ENCODE measurements at places on chromosomes 2 and 18. TPM values are rescaled to one million over a fixed set of nuclear protein-coding genes. Genes with fewer than 3 reads are reported as not detected.
A peak's percentile ranks its signal among the peaks of the same experiment; 100 is the strongest.

- no peaks in the 10 kb centered on the region for H3K27me3 ChIP-seq
- H3K4me3 ChIP-seq: no peak overlapping the region
- no peaks in the 10 kb centered on the region for H3K36me3 ChIP-seq
- H3K4me1 ChIP-seq: no peaks in the 10 kb centered on the region
- H3K27ac ChIP-seq: no peak overlapping the region
Observed at GRCh38 chr2:129396980-129397599, 582.4 kb upstream of the RAB6C start.

DNA sequence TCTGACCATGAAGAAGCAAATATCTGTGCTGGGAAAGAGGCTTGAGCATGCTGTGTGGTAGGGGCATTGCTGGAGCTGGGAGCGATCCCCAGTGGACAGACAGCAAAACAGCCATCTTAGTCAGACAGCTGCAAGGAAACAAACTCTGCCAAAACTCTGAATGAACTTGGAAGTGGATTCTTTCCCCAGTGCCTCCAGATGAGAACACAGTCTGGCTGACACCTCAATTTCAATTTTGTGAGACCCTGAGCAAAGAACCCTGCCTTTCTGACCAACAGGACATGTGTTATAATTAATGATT lies 23.2 kb upstream of the FAP start:
- H3K36me3 ChIP-seq: peaks cover 52% of the 10 kb centered on the region
- peaks cover 8% of the 10 kb centered on the region for H3K4me1 ChIP-seq
- no peak overlapping the region for H3K27ac ChIP-seq
- no peak overlapping the region for H3K4me3 ChIP-seq

GRCh38 chr2:33467413-33467812 lies 9.0 kb upstream of the RASGRP3 start:
- H3K4me3 ChIP-seq: no peak overlapping the region
- no peak for DNase-seq
- H3K27ac ChIP-seq: no peak overlapping the region

DYNAP gene
- not detected for total RNA-seq

GDF7 gene
- 0.26 TPM for total RNA-seq

GRCh38 chr2:42102591-42103450 lies 55.0 kb downstream of the PKDCC start:
- no peaks in the 10 kb centered on the region for H3K27me3 ChIP-seq
- H3K4me1 ChIP-seq: peaks cover 53% of the 10 kb centered on the region
- H3K27ac ChIP-seq: peak overlapping the region; percentile 93
- peak overlapping the region; percentile 74 for H3K4me3 ChIP-seq

FZD7 gene
- total RNA-seq: 1.3 TPM

- H3K27ac ChIP-seq: no peak overlapping the region
- H3K27me3 ChIP-seq: no peaks in the 10 kb centered on the region
- no peaks in the 10 kb centered on the region for H3K36me3 ChIP-seq
Observed at GRCh38 chr2:52312486-52312885, 1280.6 kb upstream of the NRXN1 start.

RAMP1 gene
- total RNA-seq: 17.6 TPM

- peaks cover 10% of the 10 kb centered on the region for H3K36me3 ChIP-seq
- peak overlapping the region; percentile 43 for H3K4me3 ChIP-seq
- peaks cover 21% of the 10 kb centered on the region for H3K4me1 ChIP-seq
- H3K27ac ChIP-seq: peak overlapping the region; percentile 77
- H3K27me3 ChIP-seq: peaks cover 80% of the 10 kb centered on the region
- DNase-seq: no peak
Observed at GRCh38 chr18:57437402-57437765, 2.2 kb downstream of the ONECUT2 start.

DNA sequence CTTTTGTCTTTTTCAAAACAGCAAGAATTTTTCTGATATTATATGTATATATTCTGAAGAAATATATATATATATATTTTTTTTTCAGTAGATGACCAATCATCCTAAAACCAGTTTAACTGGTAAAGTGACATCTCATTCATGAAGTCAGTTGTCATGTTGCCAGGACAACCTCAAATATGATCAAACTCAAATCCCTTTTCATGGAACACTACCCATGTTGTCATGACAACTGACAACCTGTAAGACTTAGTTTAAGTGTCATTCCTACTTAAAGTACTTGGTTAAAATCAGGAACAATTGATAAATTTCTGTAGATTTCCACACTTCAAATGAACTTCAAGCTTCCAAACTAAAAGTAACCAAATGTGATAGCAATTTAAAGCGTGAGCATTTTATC lies 101.8 kb upstream of the ERBB4 start:
- no peak overlapping the region for H3K27ac ChIP-seq
- H3K27me3 ChIP-seq: no peaks in the 10 kb centered on the region
- H3K4me3 ChIP-seq: no peak overlapping the region
- DNase-seq: no peak
- no peaks in the 10 kb centered on the region for H3K4me1 ChIP-seq
- no peaks in the 10 kb centered on the region for H3K36me3 ChIP-seq

DNA sequence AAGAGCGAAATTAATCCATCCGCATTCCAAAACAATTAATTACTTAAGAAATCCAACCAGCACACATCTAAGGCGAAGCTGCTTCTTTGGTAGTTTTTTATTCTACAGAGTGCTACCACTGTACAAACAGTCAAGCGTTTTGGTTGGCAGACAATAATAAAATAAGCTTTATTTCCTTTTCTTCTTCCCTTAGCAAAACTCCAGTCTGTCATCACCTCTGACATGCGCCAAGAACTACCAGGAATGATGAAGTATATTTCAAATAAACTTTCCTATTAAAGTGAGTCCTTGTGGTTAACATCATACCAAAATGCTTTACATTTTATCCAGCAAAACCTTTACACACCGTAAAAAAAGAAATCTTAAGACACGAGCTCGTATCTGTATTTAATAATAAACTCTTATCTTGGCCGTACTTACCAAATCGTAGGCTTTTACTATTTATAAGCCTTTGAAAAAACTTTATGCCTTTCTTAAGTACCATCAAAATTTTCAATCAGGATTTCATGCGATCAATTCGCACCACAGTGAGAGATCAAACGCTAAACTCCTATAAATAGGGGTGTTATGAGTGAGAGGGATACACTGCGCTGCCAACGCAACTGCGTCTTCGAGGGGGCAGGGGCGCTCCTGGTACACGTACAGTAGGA lies 1.3 kb downstream of the ATL2 start:
- no peaks in the 10 kb centered on the region for H3K27me3 ChIP-seq
- H3K4me3 ChIP-seq: peak overlapping the region; percentile 92
- peak overlapping the region; percentile 92 for H3K27ac ChIP-seq
- no peak for DNase-seq

- no peaks in the 10 kb centered on the region for H3K36me3 ChIP-seq
- H3K4me3 ChIP-seq: no peak overlapping the region
- peaks cover 2% of the 10 kb centered on the region for H3K4me1 ChIP-seq
- no peak overlapping the region for H3K27ac ChIP-seq
- no peak for DNase-seq
Observed at GRCh38 chr2:195636890-195637289, 20.1 kb upstream of the SLC39A10 start.

GRCh38 chr2:15298770-15299169 lies 262.4 kb downstream of the NBAS start:
- H3K4me1 ChIP-seq: peaks cover 29% of the 10 kb centered on the region
- no peak overlapping the region for H3K27ac ChIP-seq
- H3K36me3 ChIP-seq: peaks cover 46% of the 10 kb centered on the region
- DNase-seq: peak; percentile 64
- no peaks in the 10 kb centered on the region for H3K27me3 ChIP-seq

TUBA3E gene
- not detected for total RNA-seq

GRCh38 chr2:72985891-72986683 lies 68.8 kb downstream of the EMX1 start:
- no peak for DNase-seq
- H3K36me3 ChIP-seq: no peaks in the 10 kb centered on the region
- no peaks in the 10 kb centered on the region for H3K27me3 ChIP-seq
- no peak overlapping the region for H3K27ac ChIP-seq

CHRNA1 gene
- total RNA-seq: not detected

- H3K27me3 ChIP-seq: no peaks in the 10 kb centered on the region
- H3K4me1 ChIP-seq: no peaks in the 10 kb centered on the region
- H3K4me3 ChIP-seq: no peak overlapping the region
- no peak for DNase-seq
- no peaks in the 10 kb centered on the region for H3K36me3 ChIP-seq
Observed at GRCh38 chr2:212107014-212107413, 431.6 kb downstream of the ERBB4 start.

DNA sequence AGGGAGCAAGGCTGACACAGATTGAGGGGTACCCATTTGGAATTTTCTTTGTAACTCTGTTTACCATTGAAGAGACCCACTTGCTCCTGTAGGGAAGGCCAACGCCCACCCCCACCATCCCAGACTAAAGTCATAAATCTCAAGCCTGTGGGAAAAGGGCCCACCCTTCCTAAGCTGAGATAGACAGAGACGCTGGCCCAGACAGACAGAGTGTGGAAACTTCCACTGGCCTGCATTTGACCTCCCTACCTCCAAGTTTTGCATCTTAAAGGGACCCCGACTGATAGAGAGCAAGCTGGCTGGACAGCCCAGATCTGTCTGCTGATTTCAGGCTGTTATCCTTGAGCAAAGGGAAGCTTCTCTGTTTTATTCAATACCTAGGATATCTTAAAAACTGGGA lies 48.2 kb upstream of the SLC14A2 start:
- H3K27me3 ChIP-seq: no peaks in the 10 kb centered on the region
- no peaks in the 10 kb centered on the region for H3K36me3 ChIP-seq
- no peak for DNase-seq
- H3K4me1 ChIP-seq: no peaks in the 10 kb centered on the region
- H3K27ac ChIP-seq: no peak overlapping the region

- DNase-seq: no peak
- H3K4me1 ChIP-seq: peaks cover 6% of the 10 kb centered on the region
- H3K4me3 ChIP-seq: no peak overlapping the region
- no peaks in the 10 kb centered on the region for H3K36me3 ChIP-seq
- peaks cover 1% of the 10 kb centered on the region for H3K27me3 ChIP-seq
Observed at GRCh38 chr2:99507937-99508818, 18.4 kb upstream of the REV1 start.

- H3K4me3 ChIP-seq: peak overlapping the region; percentile 81
- H3K4me1 ChIP-seq: peaks cover 9% of the 10 kb centered on the region
- peaks cover 4% of the 10 kb centered on the region for H3K27me3 ChIP-seq
- H3K27ac ChIP-seq: peak overlapping the region; percentile 67
Observed at GRCh38 chr18:55477499-55477859, 110.5 kb downstream of the TCF4 start.

DNA sequence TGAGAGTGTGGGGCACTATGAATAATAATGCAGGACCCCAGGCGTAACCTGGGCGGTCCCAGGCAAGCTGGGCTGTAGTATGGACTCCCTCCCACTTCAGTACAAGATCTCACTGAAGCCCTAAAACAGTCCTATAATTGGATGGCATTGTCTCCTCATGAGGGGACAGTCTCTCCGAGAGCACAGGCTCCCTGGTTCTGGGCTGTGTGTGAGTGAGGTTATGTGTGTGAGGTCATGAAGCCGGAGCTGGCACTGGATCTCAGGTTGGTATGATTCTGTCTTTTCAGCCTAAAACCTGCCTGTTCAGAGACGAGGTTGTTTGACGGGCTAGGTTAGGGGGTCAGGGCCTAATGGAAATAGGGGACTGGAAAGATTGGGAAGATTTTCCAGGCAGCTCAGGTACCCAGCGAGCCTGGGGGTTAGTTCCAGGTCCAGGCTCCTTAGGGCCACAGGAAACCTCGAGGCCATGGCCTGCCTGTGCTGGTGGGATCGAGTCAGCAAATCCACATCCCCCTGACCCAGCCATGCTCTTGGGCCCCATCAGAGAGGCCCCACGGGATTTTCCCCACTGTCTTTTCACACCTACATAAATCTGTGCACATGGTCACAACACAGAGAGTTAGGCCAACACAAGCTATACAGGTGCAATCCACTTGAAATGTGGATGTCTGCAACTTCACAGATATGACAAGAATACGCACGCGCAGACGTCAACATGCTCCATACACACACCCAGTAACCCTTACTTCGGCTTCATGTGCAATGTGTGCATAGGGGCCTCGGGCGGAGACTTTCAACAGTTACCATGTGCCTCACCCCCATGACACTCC lies 94.8 kb downstream of the INHBB start:
- no peak for DNase-seq
- peaks cover 56% of the 10 kb centered on the region for H3K27me3 ChIP-seq
- H3K4me3 ChIP-seq: no peak overlapping the region

GRCh38 chr2:198100346-198100745 lies 296.0 kb downstream of the PLCL1 start:
- no peak overlapping the region for H3K27ac ChIP-seq
- no peak for DNase-seq
- no peaks in the 10 kb centered on the region for H3K27me3 ChIP-seq

EVA1A gene
- total RNA-seq: not detected

TFPI gene
- total RNA-seq: 1.2 TPM

DNA sequence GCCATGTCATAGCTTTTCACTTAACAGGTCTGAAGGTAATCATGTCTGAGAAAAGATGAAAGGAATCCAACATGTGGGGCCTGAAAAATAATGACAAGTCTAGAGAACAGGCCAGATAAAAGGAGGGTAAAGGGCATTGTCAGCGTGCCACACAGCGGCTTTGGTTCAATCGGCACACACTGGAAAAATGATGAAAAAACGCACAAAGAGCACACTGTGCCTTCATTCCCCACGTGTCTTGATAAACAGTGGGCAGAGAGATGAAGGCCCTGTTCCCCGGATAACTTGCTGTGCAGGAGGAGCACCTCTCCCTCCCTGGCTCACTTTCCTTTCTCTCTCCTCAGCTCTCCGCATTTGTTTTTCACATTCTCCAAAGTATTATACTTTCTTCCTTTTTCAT lies 766.3 kb downstream of the TDRD15 start:
- H3K27me3 ChIP-seq: no peaks in the 10 kb centered on the region
- no peak overlapping the region for H3K27ac ChIP-seq
- no peak for DNase-seq
- H3K36me3 ChIP-seq: no peaks in the 10 kb centered on the region
- H3K4me3 ChIP-seq: no peak overlapping the region

DNA sequence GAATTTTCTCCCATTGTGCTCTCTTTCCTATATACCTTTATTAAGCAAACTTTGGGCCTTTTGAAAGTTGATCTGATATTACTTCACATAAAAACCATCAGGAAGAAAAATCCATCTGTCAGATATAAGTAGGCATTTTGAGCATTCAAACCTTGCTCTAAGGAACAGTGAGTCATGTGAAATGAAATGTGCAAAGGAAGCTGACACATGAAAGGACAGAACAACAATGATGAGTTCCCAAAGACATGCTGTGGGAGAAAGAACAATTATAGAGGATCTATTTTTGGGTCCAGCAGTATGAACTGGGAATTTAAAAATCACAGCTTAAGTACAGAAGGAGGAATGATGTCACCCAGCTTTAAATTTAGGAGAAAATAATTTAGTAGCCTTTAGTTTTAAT lies 18.1 kb downstream of the CALCRL start:
- H3K27me3 ChIP-seq: no peaks in the 10 kb centered on the region
- no peaks in the 10 kb centered on the region for H3K36me3 ChIP-seq
- H3K4me1 ChIP-seq: no peaks in the 10 kb centered on the region
- no peak overlapping the region for H3K4me3 ChIP-seq
- no peak for DNase-seq

DNA sequence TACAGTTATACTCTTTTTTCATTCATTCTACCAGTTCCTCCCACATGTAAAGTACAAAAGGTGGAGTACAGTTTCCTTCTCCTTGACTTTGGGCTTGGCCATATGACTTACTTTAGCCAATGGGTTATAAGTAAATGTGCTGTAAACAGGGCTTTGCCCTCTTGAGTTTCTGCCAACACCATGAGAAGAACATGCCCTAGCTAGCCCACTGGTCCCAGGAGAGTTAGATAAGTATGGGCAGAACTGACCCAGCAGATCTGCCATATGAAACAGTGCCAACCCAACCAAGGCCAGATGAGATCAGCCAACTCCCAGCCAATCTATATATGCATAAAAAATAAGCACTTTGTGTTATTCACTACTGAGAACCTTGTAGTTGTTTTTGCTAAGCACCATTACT lies 25.5 kb downstream of the ZC3H8 start:
- no peak for DNase-seq
- peaks cover 3% of the 10 kb centered on the region for H3K4me1 ChIP-seq

PTPRM gene
- 11.5 TPM for total RNA-seq

Measured in activated CD4-positive, alpha-beta T cell treated with anti-CD3 and anti-CD28 coated beads, Interleukin-2, amount 10 ng/mL, durations not matched to agents 24 days and 14 days (primary cell).